ENCODE measurements at places on chromosomes 3 and 15.

- DNase-seq, result no peak
These were observed 36.3 kb downstream of the MESD start for GRCh38 chr15:80953001-80953952.

GRCh38 chr15:79060175-79060574, 30.4 kb downstream of the RASGRF1 start:
- no peak for DNase-seq

- peak; percentile 23 for DNase-seq
These were observed 9.4 kb upstream of the MGLL start for GRCh38 chr3:127831723-127832172.

DNA sequence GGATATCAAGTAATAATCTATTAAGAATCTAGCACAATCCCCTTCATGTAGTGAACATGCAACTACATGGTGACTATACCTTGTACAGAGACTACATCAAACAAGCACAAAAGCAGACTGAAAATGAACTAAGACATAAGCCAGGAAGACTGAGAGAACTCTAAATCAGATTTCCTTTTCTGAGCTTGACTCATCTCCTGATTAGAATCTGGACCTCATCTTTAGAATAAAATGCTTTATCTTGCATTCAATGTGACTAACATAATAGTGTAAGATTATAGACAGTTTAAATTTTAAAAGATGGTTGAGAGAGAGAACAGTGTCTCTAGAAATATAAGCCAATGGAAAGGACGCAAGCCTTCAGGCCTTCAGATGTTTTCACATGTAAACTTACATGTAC, 17.5 kb upstream of the PKM start:
- DNase-seq, result no peak

DNA sequence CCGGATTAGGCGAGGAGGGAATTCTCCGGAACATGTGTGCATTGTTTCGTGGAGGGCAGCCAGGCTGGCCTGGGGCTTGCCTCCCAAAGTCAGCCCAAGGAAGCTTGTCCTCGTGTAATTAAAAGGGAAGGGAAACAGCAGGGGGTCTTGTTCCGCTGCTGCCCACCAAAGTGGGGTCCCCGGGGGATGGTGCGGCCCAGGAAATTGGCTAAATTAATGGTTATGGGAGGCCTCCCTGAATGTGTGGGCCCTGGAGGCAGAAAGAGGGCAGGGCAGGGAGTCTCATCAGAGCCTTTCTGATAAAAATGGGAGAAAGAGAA, 118.1 kb downstream of the OPA1 start:
- no peak for DNase-seq

DNA sequence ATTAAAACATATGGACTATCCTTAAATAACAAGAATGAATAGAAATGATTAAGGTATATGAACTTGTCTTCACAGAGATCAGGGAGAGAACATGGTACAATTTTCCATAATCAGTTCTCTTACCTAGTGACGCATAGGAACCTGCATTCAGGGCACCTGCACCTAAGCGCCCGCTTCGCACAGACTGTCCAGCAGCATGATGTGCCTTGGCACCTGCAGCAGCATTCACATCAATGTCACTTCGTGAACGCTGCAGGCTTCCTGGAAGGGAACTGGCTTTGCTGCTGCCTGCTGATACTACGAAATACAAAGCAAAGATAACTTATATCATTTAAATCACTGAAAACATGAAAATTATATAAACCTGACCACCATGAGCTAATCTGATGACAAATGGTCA, 115.2 kb downstream of the CLASP2 start:
- DNase-seq, result no peak

DNA sequence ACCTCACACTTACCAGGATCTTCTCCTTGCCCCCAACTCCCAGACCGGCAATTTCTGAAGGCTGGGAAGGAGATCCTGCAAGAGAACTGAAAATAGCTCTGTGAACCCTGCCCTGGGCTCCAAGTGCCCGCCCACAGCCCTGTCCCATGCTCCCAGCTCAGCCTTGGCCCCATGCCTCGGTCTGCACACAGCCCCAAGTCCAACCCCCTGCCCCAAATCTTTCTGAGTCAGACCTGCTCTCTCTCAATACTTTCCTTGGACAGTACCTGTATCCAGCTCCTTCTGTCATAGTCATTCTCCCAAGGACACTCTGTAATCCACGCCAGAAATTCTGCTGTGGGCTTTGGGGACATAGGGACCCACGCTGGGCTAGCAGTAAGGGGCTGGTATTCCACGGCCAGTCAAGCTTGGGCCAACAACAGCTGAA, 6.3 kb upstream of the SMAD3 start:
- DNase-seq, result no peak

GRCh38 chr3:124986192-124987143, 51.9 kb upstream of the MUC13 start:
- DNase-seq, result no peak

GRCh38 chr15:38557921-38558320, 6.7 kb downstream of the RASGRP1 start:
- DNase-seq, result no peak

GRCh38 chr15:80183886-80184285, 31.1 kb downstream of the FAH start:
- DNase-seq, result no peak

DNA sequence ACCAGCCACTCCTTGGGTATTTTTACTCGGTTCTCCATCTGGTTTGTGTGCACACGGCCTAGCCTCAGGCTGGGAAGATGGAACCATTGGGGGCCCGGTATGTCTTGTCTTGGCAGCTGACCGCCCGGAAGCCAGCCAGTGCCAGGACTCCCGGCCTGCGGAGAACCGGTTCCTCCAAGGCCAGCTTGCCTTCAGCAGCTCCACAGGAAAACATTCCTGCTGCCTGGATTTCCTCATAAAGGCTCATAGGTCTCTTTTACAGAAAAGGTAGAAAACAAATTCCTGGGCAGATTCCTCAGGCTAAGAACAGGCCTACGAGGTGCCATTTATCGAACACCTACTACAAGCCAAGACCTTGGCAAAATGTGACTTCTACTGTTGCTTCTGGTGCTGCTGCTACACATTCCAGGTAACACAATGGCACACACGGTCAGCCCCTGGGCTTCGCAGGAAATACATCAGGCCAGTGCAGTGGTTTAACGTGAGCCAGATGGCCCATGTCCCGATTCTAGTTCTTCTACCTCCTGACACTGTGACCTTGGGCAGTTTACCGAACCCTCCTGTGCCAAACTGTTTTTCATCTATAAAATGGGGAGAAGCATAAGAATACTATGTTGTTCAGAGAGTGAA, 141.8 kb downstream of the OPA1 start:
- no peak for DNase-seq

DNA sequence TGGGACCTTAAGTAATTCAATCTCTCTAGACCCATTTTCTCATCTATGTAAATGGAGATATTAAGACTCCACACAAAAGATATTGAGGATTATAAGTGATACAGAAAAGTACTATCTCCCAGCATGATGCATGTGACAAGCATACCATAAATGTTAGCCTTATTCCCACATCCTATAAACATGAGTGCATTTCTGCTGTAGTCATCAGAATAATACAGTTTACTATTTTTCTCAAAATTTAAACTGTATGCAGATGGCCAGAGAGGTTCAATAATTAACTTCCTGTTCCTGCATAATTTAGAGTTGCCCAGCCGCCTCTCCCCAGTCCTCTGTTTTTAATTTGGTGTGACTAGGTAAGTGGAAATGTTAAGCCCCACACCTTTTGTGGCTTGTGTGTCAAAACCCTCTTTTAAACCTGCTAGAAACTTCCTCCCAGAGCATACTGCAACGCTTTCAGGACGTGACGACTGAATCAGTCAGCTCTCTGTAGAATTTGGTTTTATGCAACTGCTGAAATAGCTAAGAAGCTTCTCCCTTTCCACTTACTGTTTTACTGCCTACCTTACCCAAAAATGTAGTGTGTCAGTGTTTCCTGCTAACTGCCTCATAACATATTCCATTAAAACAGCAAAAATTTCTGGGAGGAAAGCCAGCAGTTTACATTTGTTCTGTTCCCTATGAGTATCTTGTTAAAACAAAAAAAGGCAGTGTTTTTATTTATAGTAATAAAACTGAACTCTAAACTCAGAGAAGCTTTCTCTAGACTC, 1037.9 kb downstream of the EPHA3 start:
- DNase-seq, result no peak

DNA sequence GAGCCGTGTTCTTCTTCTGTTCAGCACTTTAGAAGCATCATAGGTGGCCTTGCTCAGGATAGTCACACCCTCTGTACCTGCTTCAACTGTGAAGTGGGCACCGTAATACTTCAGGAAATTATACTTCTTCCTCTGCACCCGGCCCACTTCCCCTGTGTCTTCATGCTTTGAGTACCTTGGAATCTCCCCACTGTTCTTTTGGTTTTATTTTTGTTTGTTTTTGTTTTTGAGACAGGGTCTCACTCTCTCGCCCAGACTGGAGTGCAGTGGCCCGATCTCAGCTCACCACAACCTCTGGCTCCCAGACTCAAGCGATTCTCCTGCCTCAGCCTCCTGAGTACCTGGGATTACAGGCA, 1.7 kb downstream of the P2RY14 start:
- DNase-seq, result no peak

GRCh38 chr15:76840830-76841460, 64.2 kb downstream of the SCAPER start:
- DNase-seq, result no peak

- DNase-seq, result no peak
These were observed 4.1 kb downstream of the ZNF717 start for GRCh38 chr3:75781079-75781745.

GRCh38 chr15:44598892-44599291, 61.9 kb downstream of the EIF3J start:
- no peak for DNase-seq

DNA sequence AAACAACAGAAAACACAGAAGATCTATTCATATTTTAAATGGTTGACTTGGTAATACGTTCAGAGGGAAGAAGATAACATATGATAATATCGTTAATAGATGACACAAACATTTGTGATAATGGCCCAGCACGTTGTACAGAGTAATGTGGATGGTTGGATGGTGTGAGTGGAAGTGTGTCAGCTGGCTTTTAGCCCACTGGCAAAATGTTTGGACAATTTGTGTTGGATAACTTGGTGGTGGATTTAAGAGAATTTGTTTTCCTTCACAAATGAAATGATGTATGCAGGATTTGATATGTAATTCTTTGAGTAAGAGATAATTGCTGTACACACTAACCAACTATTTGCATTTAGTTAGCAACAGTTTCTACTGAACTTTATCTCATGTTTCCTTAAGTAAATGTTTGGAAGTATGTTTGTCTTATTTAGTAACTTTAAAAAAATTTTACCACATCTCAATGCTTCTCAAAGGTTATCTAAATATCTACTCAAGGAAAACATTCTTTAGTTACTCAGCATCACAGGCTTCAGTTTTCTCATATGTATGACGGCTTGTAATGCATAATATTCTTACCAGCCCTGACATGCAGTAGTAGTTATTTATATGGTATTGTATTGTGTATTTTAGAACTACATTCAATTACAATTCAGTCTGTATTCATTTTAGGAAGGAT, 328.5 kb upstream of the GOLIM4 start:
- no peak for DNase-seq

- no peak for DNase-seq
These were observed 474.1 kb downstream of the FOXP1 start for GRCh38 chr3:71109241-71109976.

DNA sequence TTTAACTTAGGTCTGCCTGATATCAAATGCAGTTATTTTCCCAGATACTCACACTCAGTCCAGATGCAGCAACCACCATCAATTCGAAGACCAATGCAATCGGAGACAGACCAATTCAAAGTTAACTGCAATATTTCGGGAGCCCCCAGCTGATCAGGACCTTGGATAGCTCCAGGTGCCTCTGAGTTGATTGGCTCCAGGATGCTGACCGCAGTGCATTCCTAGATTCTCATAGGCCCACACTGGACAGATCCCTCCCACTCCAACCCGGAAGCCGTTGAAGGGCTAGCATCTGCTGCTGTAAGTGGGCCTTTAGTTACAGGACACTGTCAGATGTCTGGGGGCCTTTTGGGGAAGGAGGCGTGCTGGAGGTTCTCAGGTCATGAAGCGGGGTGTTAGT, 89.5 kb upstream of the ATP2B2 start:
- peak; percentile 10 for DNase-seq

GRCh38 chr3:129106866-129107565, 14.6 kb downstream of the RAB43 start:
- DNase-seq, result no peak

- no peak for DNase-seq
These were observed 7.6 kb downstream of the SLC27A2 start for GRCh38 chr15:50189633-50190032.

GRCh38 chr3:63908081-63908736, 4.0 kb downstream of the SCAANT1 start:
- DNase-seq, result no peak

DNA sequence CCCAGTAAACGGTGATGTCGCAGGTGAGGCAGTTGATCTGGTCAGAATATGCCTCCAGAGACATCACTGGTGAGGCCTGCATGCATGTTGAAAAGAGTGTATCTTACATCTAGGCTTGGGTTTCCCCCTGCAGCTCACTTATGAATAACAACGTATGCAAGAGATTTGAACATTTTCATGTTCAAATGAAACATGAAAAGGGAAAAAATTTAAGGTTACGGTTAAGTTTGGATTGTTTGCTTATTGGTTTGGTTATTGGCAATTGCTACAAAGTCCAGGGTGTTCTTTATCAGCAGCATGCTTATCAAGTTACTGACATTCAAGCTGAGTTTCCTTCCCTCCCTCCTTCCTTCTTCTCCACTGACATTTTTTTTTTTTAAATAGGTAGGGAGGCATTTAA, 123.2 kb downstream of the IGF1R start:
- no peak for DNase-seq

DNA sequence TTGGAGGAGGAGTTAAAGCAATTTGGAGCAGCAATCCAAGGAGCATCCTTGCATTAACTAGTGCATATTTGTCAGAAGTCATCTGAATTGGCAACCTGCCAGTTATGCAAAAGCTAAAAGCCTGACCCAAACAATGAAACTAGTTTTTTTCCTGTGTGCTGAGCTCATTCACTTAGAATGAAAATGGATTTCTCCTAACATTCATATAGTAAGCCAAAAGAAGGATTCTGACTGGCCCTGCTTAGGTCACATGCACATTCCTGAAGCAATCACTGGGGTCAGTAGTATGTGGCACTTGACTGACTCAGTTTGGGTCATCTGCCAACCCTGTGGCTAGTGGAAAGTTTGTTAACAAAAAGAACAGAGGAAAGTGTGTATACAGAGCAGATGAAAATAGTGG, 30.5 kb downstream of the OXSM start:
- no peak for DNase-seq

DNA sequence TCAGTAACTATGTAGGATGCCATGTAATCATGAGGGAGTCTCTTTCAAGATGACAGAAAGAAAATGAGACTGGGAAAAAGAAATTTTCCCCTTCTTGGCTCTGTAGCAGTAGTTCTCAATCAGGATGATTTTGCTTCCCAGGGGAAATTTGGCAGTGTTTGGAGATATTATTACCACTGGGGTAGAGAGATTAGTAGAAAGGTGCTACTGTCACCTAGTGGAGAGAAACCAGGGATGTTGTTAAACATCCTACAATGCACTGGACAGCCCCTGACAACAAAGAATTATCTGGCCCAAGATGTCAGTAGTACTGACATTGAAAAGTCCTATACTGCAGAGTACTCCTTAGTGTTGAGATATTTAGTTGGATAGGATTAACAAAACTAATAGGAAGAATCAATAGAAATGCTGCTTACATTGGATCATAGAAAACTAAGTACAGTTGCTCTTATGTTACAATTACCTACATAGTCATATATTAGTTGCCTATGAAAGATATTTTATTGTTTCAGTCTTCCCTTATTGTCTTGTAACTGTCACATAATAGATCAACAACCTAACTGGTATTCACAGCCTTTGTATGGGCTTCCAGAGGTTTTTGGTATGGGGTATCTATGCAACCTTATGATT, 433.3 kb downstream of the RAP2B start:
- DNase-seq, result no peak

All from stimulated activated CD8-positive, alpha-beta memory T cell treated with anti-CD3 and anti-CD28 coated beads, Interleukin-2, amount 100 ng/mL, for 48 hours (primary cell).